NCI-H748 treated with DMSO at 0.1 percent for 48 hours (cell line): ENCODE measurements at places on chromosomes 1 and 21.

- DNase-seq: no peak
Measured at GRCh38 chr1:177913762-177914540, 55.9 kb downstream of the SEC16B start.

DNA sequence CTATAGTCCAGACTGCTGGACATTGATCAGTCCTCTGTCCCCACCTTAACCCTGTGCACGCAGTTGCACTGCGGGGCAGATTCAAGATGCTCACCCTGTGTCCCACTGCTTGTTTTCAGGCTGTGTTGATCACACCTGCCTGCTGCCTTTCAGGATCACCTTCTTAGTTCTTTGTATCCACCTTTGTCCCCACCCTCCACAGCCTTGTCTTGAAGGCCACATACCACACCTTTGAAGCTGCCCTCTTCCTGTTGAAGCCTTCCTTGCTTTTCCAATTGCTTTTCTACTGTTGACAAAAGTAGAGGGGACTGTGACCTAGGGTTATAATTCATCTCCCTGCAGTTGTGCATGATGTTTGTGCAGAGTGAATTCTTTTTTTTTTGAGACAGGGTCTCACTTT lies 32.7 kb downstream of the UCK2 start:
- no peak for DNase-seq

- DNase-seq: no peak
Measured at GRCh38 chr1:113931451-113931851, 2.3 kb downstream of the HIPK1 start.

DNA sequence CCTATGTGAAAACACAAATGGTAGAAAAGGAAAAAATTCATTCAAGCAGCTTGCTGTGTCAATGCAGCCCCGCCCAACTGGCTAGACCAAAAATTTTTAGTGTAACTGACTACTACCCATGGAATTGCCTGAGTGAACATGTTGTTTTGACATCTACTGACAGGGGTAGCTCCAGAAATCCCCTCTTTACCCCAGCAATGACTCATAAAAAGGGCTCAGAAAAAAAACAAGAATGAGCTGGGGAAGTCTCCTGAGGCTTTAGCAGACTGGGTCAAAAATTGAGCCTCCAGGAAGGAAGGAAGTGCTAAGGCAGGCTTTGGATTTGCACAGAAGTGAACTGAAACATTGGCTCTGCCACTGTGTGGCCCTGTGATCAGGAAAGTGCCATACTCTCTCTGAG lies 24.4 kb upstream of the FGGY start:
- DNase-seq: no peak

GRCh38 chr21:42563261-42563660 lies 49.6 kb downstream of the SLC37A1 start:
- DNase-seq: no peak

DNA sequence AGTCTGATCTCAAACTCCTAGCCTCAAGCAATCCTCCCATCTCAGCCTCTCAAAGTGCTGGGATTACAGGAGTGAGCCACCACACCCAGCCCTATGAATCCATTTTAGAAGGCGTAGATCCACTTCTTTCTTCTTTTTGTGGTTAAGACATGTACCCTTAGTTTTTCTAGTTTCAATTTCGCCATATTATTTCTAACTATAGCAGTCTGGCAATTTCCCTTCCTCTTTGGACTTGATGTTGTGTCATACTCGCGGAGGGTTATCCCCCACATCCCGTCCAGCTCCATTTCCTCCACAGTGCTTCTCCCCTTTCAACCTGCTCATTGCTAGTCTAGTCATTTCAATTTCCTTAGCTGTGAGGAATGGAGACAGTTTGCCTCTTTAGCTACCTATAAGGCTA lies 5.2 kb upstream of the LRRC8D start:
- DNase-seq: no peak
